ENCODE measurements at places on chromosomes 3 and 15. TPM values are rescaled to one million over a fixed set of nuclear protein-coding genes. Genes with fewer than 3 reads are reported as not detected.

TMEM207 gene
- total RNA-seq = not detected

UNC13C gene
- 7.7 TPM for total RNA-seq

ZDHHC23 gene
- 15.4 TPM for total RNA-seq

DNA sequence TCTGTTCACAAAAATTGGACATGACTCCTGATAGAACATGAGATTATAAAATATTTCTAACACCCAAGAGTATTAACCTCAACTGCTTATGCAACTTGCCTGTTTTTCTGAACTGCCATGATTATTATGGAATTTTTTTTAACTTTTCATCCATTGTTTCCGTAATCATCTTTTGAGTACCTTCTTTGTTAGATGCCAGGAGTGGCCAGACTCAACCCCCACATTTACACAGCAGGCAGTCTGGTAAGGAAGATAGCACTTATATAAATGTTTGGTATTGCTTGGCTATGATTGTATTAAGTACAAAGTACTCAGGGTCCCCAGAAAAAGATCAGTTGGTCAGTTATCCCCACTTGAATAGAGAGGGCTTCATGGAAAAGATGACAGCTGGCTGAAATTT is 74.3 kb downstream of the CRYBG3 start:
- no peak for DNase-seq
- no peaks in the 10 kb centered on the region for H3K27me3 ChIP-seq
- H3K4me1 ChIP-seq = no peaks in the 10 kb centered on the region
- H3K27ac ChIP-seq = no peak overlapping the region
- peaks cover 4% of the 10 kb centered on the region for H3K36me3 ChIP-seq

DNA sequence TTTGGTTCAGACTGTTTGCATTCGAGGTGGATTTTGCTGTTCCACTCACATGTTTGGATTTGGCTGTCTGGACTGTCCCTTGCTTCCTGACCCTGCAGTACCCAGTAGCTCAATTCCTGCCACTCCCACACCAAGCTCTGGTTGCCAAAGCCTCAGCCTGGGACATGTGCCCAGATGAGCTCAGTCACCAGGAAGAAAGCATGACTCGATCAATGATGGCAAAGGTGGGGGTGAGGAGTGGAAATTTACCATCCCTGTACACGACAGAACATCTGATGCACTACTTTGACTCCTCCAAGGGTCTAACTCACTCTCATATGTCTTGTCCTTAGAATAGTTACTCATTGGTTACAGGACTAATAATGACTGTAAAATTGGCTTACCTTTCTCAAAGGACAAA is 45.2 kb downstream of the ZNF385D start:
- H3K36me3 ChIP-seq = no peaks in the 10 kb centered on the region
- DNase-seq = no peak
- no peaks in the 10 kb centered on the region for H3K4me1 ChIP-seq
- no peak overlapping the region for H3K4me3 ChIP-seq
- no peak overlapping the region for H3K27ac ChIP-seq

DNA sequence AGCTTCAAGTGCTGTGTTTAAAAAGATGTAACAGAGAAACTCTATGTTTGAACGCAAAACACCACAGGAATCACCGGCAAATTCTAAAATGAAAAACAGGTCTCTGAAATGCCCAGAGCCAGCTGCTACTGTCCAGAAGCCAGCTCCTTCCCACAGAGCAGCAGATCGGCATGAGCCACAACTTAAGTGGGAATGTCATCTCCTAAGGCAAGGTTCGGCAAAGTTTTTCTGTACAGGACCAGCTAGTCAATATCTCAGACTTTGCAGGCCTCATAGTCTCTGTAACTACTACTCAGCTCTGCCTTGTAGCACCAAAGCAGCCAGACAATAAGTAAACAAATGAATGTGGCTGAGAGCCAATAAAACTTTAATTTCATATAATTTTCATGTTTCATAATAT is 4.9 kb downstream of the PLOD2 start:
- peaks cover 51% of the 10 kb centered on the region for H3K4me1 ChIP-seq
- peaks cover 8% of the 10 kb centered on the region for H3K36me3 ChIP-seq
- no peak overlapping the region for H3K4me3 ChIP-seq
- H3K27me3 ChIP-seq = no peaks in the 10 kb centered on the region

DNA sequence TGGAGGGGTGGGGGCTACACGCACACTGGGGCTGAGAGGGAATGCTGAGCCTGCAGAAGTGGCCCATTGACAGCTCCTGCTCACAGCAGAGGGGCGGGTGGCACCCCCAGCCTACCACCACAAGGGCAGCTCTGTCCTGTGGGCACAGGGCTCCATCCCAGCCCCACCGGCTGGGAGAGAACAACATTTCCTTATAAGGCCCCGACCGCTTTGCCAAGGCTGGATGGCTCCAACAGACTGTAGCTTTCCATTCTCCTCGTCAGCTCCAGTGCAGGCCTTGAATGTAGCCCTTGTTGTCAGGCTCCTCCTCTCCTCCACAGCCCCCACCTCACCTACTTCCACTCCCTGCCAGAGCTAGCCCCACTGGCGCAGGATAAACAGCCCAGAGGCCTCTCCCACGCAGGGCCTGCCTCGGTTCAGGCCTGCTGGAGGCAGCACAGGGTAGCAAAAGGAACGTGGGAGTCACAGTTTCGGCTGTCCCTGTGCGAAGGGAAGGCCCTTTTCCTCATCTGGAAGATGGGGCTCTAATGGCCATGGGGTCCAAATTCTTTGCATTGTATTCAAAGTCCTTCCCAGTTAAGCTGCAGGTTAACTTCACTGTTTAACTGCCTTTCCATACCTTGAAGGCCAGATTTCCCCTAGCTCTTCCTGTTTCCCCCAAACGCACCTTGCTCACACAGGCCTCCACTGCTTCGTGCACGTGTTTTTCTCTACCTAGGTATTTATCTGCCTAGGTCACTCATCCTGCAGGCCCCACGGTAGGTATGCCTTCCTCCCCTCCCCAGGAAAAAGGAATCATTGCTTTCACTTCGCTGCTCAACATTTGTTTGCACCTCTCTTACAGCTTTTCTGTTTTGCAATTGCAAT is 101.6 kb upstream of the LPP start:
- no peaks in the 10 kb centered on the region for H3K36me3 ChIP-seq
- H3K4me3 ChIP-seq = no peak overlapping the region
- H3K27ac ChIP-seq = no peak overlapping the region
- peaks cover 44% of the 10 kb centered on the region for H3K27me3 ChIP-seq

- H3K27me3 ChIP-seq = no peaks in the 10 kb centered on the region
- peak overlapping the region; percentile 92 for H3K27ac ChIP-seq
- H3K36me3 ChIP-seq = no peaks in the 10 kb centered on the region
- H3K4me3 ChIP-seq = no peak overlapping the region
- peaks cover 39% of the 10 kb centered on the region for H3K4me1 ChIP-seq
Observed at GRCh38 chr15:67048281-67049279, 16.8 kb upstream of the SMAD3 start.
